ENCODE measurements at places on chromosomes 6 and 20. TPM values are rescaled to one million over a fixed set of nuclear protein-coding genes. Genes with fewer than 3 reads are reported as not detected.

The NOX3 gene
- not detected for total RNA-seq

DNA sequence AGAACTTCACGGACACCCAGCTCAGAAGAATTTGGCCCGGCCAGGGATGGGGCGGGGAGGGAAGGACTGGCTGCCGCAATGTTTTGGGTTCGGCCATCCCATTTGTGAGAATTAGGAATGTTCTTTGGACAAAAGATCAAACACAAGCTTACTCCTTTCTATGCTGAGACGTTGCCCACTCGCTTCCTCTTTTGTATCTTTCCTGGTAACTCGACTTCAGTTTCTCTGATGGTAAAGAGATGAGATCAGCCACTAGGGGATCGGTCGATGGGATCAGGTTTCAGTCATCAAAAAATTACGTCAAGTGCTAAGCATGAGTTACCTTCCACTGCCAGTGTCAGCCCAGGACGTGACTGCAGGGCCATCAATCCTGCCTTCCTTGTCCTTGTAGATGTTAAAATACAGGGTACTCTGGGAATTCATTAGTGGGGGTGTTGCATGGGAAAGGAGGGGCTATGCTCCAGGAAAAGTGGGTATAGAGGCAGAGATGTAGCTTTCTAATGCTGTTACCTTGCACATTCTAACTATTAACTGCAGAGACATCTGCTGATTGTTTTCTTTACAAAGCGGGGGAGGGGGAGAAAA is 190.2 kb downstream of the TSHZ2 start:
- DNase-seq, result peak; percentile 54

- DNase-seq, result peak; percentile 73
Observed at GRCh38 chr6:30490026-30490876, 942 bp downstream of the HLA-E start.

The LKAAEAR1 gene
- not detected for total RNA-seq

The MYO6 gene
- total RNA-seq, result 7.5 TPM

The GRM1 gene
- total RNA-seq, result 0.11 TPM

DNA sequence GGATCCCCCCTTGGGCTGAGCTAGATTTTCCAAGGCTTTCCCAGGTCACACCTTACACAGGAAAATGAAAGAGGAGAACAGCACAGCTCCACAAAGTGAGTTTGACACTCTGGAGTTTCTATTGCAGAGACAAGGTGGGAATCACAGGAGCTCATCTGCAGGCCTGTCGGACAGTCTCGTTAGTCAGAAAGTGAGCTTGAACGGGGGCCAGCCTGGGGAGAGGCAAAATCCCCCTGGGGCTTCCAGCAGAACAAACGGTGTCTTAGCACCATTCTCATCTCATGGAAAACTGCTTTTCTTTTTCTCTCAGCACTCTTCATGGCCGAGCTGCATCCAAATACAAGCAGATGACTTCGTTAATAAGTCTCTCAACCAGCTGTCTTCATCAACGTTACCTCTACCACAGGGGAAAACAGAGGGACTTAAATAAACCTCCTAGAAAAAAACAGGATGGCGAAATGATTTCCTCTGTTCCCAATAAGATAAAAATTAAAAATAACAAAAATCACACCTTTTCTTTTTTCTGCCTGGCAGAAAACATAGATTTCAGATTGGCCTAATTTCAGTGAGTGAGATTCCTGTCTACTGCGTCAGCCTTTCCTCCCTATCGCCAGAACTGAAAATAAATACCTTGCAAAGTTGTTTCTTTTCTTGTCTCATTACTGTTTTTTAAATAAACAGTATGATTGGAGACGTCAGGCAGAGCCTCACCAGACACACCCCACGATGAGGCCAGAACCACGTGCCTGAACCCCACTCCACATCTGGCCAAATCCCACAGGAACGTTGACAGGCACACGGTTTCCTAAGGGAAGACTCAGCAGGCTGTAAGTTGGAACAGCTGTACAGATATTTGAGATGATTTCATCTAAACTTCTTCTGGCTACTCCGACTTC is 219.0 kb downstream of the TTLL2 start:
- DNase-seq, result peak; percentile 52

All from ovary (tissue), 10 donors.